ENCODE measurements at places on chromosomes 1 and 21.
A peak's percentile ranks its signal among the peaks of the same experiment; 100 is the strongest.

GRCh38 chr1:241163363-241163762 is 193.6 kb downstream of the RGS7 start:
- DNase-seq: no peak

DNA sequence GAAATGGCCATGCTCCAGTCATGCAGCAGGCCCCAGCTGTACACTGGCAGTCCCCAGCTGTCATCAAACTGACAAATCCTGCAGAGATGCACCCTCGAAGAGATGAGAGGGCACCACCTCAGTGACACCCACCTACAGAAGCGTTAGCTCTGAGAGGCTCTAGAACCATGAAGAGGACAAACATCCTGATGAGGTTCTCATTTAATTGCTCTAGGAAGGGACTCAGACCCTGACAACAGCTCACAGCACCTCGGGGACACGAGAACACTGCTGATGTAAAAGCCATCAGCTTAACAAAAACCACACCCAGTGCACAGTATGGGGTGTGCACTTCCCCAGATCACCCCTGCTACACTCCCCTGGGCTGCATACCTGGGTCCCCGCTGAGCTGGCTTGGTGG is 3.4 kb downstream of the ZNF496 start:
- DNase-seq: no peak

DNA sequence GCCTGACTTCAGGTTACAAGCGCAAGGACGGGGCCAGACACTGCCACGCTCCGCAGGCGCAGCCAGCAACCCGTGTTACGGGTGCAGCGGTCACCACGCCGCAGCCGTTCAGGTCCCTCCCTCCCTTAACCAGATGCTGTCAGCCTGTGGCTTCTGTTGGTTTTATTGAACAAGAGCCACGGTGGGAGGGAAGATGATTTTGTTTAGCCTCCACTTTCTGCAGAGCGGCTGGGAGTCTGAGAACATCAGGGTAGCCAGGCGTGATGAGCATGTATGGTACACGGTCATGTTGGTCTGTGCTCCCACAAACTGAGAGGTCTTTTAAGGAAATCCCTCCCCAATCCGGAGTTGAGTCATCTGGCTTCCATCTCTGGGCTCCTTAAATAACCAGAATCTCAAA is 18.5 kb upstream of the ADARB1 start:
- peak; percentile 76 for DNase-seq

DNA sequence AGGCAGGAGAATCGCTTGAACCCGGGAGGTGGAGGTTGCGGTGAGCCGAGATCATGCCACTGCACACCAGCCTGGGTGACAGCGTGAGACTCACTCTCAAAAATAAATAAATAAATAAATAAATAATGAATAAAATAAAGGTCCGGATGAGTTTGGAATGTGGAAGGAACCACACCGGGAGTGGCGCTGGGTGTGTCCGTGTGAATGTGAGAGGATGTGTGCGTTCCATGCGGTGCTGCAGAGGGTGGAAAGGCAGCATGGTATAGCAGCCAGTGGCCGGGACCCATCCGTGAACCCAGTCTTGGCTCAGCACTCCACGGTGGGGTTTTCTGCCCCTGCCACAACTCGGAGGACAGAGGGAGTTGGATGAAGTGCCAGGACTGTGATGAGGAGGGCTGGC is 56.2 kb upstream of the POFUT2 start:
- no peak for DNase-seq

DNA sequence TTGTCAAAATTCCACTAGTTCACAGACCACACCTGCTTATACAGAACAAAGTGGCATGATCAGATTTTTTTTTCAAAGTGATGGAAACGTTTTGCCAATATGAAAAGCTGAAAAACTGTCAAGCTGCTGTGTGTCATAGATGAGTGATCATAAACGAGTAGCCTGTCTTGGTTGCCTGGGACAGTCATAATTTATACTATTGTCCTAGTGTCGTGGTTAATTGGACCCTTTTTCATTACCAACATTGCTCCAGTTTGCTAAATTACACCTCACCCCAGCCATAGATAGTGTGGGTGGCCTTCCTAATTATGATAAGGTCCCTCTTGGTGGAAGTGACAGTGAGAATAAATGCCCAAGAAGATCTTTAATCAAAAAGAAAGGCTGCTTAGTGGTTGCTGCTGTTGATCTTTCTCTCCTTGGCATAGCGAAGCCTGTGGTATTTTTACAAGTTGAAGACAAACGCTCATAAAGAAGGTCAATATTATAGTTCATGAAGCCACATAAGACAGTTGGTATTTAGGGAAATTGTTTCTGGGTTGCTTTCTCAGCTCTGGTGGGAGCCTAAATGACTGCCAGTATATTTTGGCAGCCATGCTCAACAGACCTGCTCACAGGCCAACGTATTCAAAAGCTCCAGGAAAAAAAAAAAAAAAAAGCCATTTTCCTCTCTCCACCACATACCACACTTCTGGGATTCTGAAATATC is 478.1 kb downstream of the PLA2G4A start:
- DNase-seq: no peak

- no peak for DNase-seq
Measured at GRCh38 chr1:227920896-227921295, 26.8 kb downstream of the WNT9A start.

DNA sequence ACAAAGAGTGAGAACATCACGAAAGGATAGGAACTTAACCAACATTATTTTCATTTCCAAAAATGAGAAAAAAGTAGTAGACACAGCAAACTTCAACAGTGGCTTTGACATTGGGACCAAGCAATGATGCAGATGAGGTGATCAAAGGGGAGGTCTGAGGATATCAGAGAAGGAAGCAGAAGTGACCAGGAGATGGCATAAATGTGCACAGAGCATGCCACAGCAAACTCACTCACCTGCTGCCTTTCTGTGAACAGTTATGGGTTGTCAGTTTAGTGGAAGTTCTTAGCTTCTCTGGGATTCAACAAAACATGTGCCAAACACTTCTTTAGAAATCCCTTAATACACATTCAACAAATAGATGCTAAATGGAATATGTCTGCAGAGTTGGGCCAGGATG is 290.1 kb downstream of the PLPP3 start:
- DNase-seq: no peak

DNA sequence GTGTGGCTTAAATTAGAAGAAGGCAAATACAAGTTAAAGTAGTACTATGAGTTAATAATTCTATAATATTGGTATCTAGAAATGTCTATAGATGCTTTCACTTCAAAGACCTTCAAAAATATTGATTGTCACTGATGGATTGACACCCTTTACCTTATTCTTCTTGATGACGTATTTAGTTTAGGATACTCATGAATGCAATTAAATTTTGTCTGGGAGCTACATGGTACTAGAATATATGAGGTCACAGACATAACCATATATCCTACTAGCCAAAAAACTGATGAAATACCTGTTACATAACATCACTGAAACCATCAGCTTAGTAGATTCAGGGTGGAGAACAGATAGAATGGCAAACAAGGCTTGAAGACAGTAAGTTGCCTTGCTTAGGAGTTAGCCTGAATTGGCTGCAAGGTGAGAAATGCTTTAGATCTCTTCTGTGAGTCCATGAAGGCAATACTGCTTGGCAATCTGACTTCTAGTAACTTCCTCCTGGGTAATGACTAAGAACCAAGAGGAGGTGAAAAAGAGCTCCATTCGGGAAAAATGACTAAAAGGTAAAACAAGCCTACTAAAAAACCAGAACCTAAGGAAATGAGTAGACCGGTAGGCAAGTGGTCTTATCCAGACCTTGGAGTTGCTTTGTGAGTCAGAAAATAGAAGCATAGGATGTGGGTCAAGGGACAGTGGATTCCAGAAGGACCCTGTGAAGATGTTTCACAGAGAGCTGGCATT is 16.9 kb upstream of the ARHGAP29 start:
- peak; percentile 50 for DNase-seq

GRCh38 chr1:154866257-154867063 is 3.6 kb downstream of the KCNN3 start:
- no peak for DNase-seq

DNA sequence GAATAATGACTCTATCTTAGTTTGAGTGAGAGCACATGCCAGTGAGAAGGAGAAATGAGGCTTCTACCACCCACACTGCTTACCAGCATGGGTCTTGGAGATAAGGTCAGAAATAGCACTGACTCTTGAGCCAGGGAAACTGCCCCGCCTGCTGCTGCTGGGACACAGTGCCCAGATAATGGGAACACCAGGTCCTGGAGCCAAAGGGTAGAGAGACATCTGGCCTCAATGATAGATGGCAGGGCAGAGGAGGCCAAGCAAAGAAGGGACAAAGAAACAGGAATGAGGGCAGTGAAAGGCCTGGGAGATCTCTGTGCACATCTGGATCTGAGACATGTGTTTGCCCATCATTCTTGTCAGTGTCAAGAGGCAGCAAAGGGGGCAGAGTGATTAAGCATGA is 97.4 kb downstream of the MIS18A start:
- DNase-seq: no peak

GRCh38 chr21:42649122-42650032 is 4.0 kb upstream of the PDE9A start:
- no peak for DNase-seq

DNA sequence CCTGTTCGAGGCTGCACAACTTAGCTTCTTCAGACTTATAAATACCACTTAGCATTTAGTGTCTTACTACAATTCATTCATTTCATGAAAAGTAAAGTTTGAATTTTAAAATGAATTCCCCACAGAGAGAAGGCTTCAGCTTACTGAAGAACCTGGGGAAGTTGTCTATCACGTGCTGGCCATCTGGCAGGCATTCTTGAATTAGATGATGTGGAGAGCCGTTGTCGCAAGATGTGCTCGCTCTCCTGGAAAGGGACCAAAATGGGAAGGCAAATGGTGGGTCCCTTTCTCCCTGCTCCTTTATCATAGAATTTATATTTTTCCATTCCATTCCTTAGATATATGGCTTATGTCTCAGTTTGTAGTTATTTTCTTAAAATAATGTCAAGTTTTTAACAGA is 90.5 kb downstream of the CD247 start:
- DNase-seq: peak; percentile 4

- no peak for DNase-seq
Measured at GRCh38 chr1:12375133-12375829, 145.5 kb downstream of the VPS13D start.

GRCh38 chr1:46547481-46548383 is 3.7 kb downstream of the KNCN start:
- peak; percentile 60 for DNase-seq

DNA sequence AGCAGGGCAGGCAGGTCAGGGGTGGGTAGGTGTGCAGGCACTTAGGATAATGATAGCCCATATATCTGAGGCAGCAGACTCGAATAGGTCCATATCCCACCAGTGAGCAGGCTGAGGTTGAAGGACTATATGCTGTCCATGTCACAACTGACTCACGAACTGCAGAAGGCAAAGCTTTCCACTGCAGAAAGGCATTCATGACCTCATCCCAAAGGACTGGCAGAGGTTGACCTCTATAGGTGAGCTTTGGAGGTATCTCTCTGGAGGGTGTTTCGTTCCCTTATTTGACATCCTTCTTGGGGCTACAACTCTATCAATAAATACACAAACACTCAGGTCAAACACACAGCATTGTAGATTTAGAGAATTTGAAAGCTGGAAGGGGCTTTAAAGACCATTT is 42.8 kb upstream of the MARK1 start:
- no peak for DNase-seq

- DNase-seq: no peak
Measured at GRCh38 chr1:117629625-117630422, 24.0 kb downstream of the TENT5C start.

GRCh38 chr1:208243527-208243966 is 637 bp downstream of the PLXNA2 start:
- DNase-seq: no peak

- no peak for DNase-seq
Measured at GRCh38 chr1:231534703-231535159, 6.3 kb downstream of the TSNAX start.

DNA sequence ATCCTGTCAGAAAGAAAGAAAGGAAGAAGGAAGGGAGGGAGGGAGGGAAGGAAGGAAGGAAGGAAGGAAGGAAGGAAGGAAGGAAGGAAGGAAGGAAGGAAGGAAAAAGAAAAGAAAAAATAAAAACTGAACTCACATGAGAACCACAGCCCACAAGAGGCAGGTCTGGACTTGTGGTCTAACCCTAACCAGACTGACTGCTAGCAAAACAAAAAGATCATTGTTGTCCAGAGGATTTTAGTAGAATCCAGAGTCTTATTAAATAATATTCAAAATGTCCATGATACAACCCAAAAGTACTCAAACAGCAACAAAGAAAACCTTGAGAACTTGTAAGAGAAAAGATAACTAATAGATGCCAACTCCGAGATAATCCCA is 4.7 kb upstream of the ITGB2 start:
- DNase-seq: peak; percentile 48

DNA sequence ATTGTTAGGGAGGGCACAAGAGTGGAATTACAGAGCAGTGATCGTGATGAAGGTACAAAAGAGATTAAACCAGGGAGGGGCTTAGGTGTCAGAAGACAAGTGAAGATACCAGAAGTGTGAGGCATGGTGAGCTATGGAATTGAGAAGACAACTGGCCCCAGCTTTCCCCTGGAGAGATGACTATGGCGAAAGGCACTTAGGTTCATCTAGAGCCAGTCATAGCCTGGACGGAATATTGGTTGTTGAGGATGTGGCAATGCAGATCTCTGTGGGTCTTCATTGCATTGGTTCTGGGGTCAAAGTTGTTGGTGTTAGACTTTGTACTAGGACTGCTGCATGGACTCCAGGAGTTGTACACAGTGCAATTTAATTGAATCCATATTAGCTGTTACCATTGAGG is 115.7 kb downstream of the FASLG start:
- no peak for DNase-seq

- DNase-seq: peak; percentile 99
Measured at GRCh38 chr21:38244885-38245869, 11.6 kb upstream of the KCNJ15 start.
